ENCODE measurements at places on chromosomes 4 and X.

DNA sequence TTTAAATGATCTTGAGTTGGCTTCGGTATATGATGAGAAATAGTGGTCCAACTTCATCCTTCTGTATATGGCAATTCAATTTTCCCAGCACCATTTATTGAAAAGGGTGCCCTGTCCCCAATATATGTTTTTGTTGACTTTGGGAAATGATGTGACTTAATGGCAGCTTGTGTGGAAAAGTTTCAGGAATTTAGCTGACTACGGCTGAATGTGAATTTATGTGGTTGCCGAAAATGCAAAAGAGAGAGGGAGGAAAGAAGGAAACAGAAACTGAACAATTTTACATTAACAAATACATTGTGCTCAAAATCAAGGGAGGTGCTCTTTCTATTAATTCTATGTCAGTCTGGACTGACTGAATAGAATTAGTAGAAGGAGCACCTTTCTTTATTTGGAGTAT, 101.8 kb upstream of the CYSLTR1 start:
- no peak for DNase-seq

- no peak for DNase-seq
These were observed 99.9 kb downstream of the SLIT2 start for GRCh38 chr4:20351360-20352162.

DNA sequence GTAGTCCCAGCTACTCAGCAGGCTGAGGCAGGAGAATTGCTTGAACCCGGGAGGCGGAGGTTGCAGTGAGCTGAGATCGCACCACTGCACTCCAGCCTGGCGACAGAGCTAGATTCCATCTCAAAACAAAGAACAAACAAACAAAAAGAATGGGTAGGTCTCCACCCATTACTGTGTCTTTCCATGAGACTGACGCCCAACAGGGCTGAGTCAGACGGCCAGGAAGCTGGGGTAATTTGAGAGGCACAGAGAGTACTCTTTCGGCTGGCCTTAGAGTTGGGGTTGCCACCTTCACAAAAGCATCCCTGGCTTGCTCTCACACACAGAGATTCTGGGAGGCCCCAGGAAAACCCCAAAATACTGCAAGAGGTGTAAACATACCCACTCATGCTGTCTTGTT, 72.0 kb upstream of the DHRSX start:
- no peak for DNase-seq

- DNase-seq, result no peak
These were observed 474.8 kb downstream of the PCDH10 start for GRCh38 chr4:133623847-133624246.

DNA sequence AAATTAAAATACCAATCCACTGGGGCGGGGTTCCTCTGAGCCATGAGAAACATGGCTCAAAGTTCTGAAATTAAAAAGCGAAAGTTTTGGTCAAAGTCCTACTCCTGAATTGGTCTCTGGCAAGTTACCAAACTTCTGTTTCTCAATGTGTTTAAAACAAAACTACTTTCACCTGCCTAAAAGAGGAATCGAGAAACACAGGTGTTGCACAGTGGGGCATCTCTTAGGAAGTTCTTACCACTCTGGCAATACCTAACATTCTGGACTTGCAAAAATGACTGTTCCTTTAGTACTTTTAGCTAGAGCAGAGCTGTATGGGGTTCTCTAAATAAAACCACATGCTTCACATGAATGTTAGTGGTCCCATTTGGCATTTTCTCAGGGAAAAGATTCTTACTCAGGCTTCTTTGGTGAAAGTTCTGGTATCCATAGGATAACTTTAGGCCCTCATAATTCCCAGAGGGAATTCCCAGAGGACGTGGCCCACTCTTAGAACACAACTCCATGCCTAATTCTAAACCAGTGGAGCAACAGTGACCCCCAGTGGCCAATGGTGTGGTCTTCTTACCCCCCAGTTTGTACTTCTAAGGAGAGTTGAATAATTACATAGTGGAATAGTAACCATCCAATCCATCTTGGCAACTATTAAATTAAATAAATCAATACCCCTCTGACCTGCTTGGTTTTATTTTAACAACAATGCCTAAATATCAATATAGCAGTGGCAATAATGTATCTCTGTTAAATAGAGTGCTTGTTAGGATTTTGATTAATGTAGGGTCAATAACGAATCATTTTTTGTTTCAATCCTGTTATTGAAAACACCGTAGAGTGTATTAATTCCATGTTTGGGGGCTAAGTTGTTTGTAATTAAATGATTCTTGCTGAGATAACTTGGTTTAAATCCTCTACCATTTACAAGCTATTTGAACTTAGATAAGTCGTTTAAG, 21.9 kb downstream of the BMP3 start:
- DNase-seq, result no peak

GRCh38 chr4:93700571-93700970, 128.0 kb upstream of the ATOH1 start:
- DNase-seq, result no peak

- DNase-seq, result no peak
These were observed 65.5 kb upstream of the LAS1L start for GRCh38 chrX:65600106-65600505.

DNA sequence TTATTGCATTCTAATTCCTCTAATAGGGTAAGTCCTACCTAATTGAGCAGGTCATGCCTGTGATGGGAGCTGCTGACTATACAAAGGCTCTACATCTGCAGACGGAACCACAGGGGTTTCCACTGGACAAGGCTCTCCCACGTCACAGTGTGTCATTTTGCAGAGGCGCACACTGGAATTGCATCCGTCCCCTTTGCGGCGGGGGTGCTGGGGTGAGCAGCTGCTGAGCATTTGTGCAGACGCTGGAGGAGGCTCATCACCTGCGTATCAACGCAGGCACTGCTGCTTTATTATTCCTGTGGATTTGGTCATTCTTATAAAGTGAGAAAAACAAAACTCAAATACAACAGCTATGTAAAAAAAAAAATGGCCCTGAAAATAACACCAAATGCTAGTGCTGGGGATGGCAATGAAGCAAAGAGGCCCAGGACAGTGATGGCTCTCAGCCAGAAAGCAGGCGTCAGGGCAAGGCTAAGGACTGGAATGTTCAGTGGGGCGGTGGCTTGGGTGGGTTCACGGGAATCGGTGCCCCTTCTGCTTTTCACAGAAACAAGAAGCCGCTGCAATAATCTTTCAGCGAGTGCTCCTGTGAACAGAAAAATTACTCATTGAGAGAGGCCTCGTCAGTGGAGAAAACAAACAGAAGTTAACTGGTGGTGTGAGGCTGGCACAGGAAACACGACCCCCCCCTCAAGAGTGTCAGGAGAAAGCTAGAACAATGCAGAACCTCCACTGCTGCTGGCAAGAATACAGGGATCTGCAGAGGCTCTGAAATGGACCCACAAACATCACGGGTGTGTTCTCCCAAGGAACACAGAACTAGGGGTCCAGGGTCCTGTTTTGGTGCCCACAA, 67.8 kb downstream of the GATB start:
- no peak for DNase-seq

DNA sequence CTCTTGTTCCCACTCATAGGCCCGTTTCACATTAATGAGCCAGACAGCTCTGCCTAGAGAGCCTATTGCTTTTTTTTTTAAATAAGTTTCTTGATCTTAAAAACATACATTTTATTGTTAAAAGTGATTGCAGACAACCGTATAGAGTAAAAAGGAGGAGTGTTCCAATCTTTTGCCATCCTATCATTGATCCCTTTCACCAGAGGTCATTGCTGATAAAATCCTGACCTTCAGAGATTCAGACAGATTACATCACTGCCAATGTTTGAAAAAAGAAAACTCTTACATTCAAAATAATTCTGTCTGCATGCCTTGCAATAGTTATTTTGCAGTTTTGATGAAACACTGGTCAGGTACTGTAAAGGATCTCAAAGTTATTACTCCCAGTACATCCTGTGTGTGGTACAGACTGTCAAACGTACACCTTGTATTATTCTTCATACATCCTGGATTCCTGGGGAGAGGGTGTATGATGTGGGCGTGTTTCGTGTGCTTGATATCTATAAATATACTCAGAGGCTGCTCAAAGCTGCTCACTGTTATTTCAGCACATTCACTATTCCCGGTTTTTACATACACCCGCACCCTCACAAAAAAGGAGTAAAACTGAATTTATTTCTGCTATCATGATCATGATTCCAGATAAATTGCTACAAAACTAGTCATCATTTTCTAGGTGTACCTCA, 15.4 kb upstream of the KLHL2 start:
- no peak for DNase-seq

DNA sequence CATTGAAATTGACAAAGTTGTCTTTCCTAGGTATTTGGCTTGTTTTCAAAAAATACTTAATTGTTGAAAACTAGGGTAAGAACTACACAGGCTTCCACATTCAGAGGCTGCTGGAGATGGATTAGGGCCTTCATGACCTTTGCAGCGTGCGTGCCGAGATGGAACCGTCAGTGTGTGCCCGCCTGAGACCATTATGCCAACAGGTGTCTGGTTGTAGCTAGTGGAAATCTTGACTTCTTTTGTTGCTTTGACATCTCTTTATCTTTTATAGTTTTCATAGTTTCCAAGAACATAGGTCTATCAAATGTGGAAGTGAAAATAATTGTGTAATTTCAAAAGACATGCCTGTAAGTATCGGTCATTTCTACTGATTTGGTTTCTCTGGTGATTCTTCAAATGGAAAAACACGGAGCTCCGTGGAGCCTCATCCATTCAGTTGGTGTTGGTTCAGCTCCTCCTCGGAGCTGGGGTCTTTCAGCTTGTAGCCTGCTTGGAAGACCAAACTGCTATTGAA, 38.9 kb upstream of the CLCN4 start:
- no peak for DNase-seq

DNA sequence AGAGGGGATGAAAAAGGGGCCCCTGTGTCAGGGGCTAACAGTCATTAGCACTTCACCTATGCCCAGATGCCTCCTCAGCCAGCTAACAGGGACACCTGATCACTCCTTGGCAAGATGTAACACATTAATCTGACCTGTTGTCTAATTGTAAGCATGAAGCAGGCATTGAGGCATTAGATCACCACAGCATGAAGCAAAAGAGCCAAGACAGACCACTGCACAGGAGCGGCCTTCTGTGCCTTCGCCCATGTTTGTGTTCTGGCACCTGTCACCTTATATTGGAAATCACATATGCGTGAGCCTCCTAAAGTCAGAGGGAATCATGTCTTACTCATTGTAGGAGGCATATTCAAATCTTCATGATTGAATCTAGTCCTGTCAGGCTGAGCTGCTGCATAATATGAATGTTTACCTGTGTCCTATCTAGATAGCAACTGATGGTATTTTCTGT, 48.4 kb downstream of the PTTG2 start:
- DNase-seq, result no peak

GRCh38 chrX:96703816-96704215, 19.2 kb downstream of the DIAPH2 start:
- DNase-seq, result no peak

DNA sequence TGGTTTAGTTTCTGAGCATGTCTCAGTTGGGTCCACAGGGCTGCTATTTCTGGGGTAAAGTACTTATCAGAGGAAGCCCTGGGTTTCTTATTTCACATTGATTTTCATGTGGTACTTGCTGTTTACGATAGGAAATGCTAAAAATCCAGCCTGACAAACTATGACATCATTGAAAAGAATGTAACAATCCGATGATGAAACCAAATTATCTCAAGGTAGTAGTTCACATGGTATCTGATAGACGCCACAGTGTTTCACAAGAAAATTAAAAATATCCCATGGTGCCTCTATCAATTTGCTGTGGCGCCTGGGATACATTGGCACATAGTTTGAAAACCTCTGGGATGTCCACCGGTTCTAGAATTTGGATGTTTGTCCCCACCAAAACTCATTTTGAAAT, 418.9 kb upstream of the RPS6KA3 start:
- no peak for DNase-seq

- DNase-seq, result no peak
These were observed 1.4 kb downstream of the AMMECR1 start for GRCh38 chrX:110316351-110317060.

DNA sequence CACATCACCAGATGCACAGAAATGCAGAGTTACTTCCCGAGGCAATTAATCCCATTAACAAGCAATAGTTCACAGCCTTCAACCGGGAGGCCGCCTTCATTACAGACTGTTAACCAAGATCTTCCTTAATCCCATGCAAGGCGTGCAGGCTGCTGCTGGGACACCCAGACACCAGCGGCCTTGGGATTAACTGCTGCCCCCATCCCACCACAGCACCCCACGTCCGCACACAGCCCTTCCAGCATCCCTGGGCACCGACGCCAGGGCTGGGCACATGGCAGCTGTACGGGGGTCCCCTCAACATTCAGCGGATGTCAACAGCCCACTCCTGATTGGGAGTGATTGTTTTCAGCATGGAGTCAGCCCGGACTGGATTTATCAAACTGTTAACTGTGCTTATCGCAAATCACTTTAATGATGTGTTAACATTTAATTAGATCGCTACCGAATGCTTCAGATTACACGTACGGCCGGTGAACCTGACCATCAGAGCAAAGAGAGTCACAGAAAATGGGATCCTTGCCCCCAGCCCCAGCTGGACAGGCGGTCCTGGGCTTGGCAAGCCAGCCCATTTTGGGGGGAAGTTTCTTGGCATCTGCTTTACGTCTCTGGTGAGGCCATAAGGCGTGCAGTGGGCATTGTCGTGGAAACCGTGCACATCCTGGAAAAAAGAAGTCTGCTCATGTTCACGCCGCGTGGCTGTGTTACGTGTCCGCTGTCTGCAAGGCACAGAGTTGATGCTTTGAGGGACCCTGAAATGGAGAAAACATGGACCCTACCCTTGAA, 126.4 kb downstream of the HMX1 start:
- no peak for DNase-seq

DNA sequence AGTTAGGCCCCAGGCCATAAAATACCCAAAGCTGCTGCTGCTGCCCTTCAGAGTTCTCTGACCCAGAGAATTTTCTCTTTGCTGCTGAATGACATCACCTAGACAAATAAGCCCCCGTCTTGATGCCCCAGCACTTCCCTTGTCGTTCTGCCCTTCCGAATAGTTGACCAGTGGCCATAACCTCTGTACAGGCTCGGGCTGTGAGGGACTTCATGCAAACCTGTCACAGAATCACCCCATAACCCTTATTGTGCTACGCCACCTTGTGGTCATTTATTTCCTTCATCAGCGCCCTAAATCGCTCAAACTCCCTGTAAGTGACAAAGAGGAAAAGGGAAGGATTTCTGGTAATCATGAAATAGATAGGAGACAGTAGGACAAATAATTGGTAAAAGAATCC, 18.8 kb downstream of the SPACA5 start:
- no peak for DNase-seq

GRCh38 chr4:111943796-111944203, 201.5 kb upstream of the FAM241A start:
- DNase-seq, result no peak

DNA sequence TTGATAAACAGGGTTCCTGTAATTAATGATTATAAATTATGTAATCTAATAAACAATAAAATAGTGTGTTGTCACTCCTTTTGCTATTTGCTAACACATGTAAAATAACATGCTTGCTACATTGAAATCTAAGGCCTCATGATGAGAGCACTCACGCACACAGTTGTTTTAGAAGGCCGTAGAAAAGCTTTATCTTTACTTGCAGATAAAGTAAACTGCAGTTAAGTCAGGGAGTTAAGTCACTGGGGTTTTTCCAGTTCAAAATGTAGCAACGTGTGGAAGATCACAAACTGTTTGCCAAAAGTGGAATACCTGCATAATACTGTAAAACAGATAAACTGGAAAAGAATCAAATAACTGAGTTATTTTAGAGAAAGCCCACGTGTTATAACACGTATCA, 187.3 kb upstream of the PACRGL start:
- DNase-seq, result no peak

- no peak for DNase-seq
These were observed 38.2 kb upstream of the PRDM5 start for GRCh38 chr4:120960656-120961267.
